ENCODE measurements at places on chromosomes 5 and 9.

DNA sequence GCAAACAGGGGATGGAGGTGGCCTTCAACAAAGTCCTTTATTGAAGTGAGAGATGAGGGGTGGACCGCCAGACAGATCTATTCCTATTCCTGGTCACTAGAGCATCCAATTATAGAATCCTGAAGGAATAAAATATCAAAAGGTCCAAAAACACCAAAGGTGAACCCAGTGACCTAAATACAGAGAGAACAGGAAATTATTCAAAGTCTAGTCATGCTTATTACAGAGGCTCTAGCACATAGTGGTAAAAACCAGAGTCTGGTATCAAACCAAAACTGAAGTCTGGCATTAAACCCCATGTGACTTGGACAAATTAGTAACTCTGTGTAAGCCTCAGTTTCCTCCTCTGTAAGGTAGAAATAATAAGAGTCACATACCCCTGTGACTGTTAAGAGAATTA, 100.5 kb upstream of the SNX2 start:
- no peak overlapping the region for H3K4me3 ChIP-seq
- no peak overlapping the region for H3K27ac ChIP-seq
- no peaks in the 10 kb centered on the region for H3K27me3 ChIP-seq
- no peaks in the 10 kb centered on the region for H3K4me1 ChIP-seq
- no peaks in the 10 kb centered on the region for H3K36me3 ChIP-seq

DNA sequence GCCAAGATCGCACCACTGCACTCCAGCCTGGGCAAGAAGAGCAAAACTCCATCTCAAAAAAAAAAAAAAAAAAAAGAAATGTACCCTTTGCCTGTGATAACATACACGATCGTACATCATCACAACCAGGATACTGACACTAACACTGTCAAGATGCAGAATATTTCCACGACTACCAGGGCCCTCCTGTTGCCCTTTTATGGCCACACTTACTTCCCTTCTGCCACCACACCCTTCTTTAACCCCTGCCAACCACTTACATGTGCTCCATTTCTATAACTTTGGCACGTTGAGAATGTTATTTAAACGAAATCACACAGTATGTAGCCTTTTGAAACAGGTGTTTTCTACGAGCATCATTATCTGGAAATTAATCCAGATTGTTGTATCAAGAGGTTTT, 69.0 kb upstream of the OTULINL start:
- H3K27ac ChIP-seq = no peak overlapping the region
- H3K4me3 ChIP-seq = no peak overlapping the region
- no peaks in the 10 kb centered on the region for H3K4me1 ChIP-seq

DNA sequence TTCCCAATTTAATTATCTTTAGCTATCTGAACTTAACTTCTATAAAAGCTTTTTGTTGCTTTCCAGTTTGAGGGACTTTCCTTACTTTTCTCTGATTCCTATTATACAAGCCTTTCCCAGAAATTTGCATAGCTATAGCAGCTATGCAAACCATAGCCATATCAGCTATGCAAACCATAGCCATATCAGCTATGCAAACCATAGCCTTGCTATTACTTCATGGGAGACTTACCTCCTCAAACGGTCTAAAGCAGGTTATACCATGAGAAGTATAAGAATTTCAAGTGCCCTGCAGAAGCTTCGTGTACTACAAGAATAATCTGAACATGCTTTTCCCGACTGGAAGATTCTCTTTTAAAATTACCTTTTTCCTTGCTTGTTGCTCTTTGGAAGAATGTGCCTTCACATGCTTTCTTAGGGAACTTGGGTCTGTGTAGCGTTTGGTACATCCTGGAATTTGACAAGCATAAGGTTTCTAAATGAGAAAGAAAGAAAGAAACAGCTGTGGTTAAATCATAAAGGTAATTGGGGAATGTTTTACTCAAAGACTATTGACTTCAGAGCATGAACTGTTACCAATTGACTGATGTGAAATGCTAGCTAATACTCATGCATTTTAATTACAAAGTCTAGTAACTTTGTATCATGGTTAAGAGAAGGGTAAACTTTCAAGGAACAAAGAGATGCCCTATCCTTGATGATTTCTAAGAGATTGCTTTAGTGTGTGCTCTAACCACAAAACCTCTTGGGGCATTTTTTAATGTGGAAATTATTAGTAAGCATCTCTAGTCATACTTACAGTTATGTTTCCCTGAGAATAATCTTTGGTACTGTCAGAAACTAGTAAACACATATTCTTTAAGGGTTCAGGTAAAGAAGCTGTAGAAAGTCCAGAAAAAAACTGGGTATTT, 367.6 kb downstream of the GLIS3 start:
- no peaks in the 10 kb centered on the region for H3K27me3 ChIP-seq
- H3K36me3 ChIP-seq = no peaks in the 10 kb centered on the region
- no peak overlapping the region for H3K4me3 ChIP-seq
- DNase-seq = no peak
- no peaks in the 10 kb centered on the region for H3K4me1 ChIP-seq

GRCh38 chr5:137617528-137618205, 118.2 kb downstream of the KLHL3 start:
- H3K27me3 ChIP-seq = no peaks in the 10 kb centered on the region
- H3K36me3 ChIP-seq = peaks cover 9% of the 10 kb centered on the region
- no peak overlapping the region for H3K4me3 ChIP-seq
- DNase-seq = no peak
- no peak overlapping the region for H3K27ac ChIP-seq
- H3K4me1 ChIP-seq = peaks cover 3% of the 10 kb centered on the region

DNA sequence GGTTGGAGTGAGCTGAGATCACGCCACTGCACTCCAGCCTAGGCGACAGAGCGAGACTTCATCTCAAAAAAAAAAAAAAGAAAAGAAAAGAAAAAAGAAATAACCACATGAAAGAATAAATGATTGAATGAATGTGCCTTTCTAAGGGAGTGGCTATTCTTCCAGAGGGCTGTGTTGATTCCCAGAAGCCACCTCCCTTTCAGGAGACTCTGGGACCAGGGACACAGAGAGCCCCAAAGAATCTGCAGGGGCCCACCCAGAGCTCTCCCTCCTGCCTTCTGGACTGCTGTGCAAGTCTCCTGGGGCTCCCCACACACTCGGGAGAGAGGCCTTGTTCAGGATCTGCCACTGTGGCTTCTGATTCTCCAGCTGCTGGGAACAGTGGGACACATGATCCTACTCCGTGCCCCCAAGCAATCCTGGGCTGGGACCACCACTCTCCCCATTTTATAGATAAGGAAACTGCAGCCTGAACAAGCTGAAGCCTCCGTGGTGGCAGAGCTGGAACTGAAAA, 23.6 kb downstream of the CAMK2A start:
- no peaks in the 10 kb centered on the region for H3K36me3 ChIP-seq
- no peak overlapping the region for H3K27ac ChIP-seq
- no peaks in the 10 kb centered on the region for H3K27me3 ChIP-seq
- DNase-seq = no peak

GRCh38 chr5:114402206-114402605, 40.3 kb downstream of the KCNN2 start:
- H3K27ac ChIP-seq = no peak overlapping the region
- DNase-seq = no peak
- no peak overlapping the region for H3K4me3 ChIP-seq
- H3K36me3 ChIP-seq = no peaks in the 10 kb centered on the region
- no peaks in the 10 kb centered on the region for H3K27me3 ChIP-seq
- no peaks in the 10 kb centered on the region for H3K4me1 ChIP-seq

DNA sequence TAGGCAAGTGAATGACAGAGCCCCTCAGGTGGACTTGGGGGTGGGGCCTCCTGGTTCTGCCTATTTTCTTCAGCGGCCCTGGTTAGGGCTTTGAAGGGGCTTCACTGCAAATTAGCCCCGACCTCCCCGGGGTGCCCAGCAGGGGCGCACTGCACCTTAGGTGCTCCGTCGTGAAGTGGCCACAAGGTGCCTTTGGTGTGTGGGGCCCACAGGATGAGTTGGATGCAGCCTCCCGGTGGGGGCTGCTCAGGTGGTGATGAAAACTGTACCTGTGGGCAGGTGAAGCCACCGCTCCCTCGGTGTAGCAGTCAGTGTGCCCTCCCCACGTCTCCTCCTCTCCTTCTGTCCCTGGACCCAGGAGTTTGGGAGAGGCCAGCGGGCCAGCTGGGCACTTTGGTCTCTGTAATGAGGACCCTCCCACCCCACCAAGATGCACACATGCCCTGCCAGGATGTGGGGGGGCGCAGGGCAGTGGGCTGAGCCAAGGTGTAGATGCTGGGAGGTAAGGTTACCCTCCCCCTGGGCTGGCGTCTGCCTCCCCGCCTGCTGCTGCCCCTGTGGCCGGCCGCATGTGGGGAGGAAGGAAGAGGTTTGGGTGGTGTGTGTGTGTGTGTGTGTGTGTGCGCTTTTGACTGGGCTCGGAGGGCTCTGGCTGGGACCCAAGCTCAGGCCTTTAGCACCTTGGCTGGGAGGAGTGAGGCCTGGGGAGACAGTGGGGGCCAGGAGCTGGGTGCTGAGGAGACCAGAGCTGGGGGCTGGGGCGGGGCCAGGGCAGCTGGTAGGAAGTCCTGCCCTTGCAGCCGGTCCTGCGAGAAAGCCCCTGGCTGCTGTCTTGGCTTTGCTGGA, 55.6 kb downstream of the RXRA start:
- H3K27me3 ChIP-seq = no peaks in the 10 kb centered on the region
- no peak for DNase-seq
- no peak overlapping the region for H3K27ac ChIP-seq
- no peaks in the 10 kb centered on the region for H3K4me1 ChIP-seq
- no peak overlapping the region for H3K4me3 ChIP-seq
- H3K36me3 ChIP-seq = no peaks in the 10 kb centered on the region

GRCh38 chr5:88826646-88827585, 56.1 kb downstream of the MEF2C start:
- H3K4me3 ChIP-seq = no peak overlapping the region
- DNase-seq = no peak
- no peaks in the 10 kb centered on the region for H3K36me3 ChIP-seq
- H3K4me1 ChIP-seq = peaks cover 2% of the 10 kb centered on the region
- peak overlapping the region; percentile 26 for H3K27ac ChIP-seq

GRCh38 chr5:76565009-76565408, 58.2 kb downstream of the F2RL2 start:
- DNase-seq = no peak
- no peaks in the 10 kb centered on the region for H3K27me3 ChIP-seq
- no peak overlapping the region for H3K27ac ChIP-seq
- H3K4me1 ChIP-seq = peaks cover 5% of the 10 kb centered on the region
- no peak overlapping the region for H3K4me3 ChIP-seq

DNA sequence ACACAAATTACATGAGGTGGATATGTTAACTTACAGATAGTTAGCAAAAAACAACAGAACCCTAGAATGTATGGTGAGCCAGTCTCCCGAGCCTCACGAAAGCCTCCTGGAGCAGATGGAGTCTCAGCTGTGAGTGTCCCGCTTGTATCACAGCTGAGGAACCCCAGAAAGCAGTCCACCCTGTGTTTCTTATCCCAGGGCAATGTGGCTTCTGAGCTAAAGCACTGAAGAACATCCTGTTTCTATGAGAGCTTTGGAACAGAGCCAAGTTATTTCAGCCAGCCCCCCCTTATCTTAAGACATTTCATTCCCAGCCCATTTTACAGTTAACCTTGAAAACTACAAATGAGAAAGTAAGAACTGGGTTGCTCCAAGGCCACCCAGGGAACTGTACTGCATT, 1220.9 kb upstream of the CDH6 start:
- no peak overlapping the region for H3K4me3 ChIP-seq
- no peaks in the 10 kb centered on the region for H3K36me3 ChIP-seq
- DNase-seq = no peak
- no peak overlapping the region for H3K27ac ChIP-seq
- H3K27me3 ChIP-seq = no peaks in the 10 kb centered on the region

DNA sequence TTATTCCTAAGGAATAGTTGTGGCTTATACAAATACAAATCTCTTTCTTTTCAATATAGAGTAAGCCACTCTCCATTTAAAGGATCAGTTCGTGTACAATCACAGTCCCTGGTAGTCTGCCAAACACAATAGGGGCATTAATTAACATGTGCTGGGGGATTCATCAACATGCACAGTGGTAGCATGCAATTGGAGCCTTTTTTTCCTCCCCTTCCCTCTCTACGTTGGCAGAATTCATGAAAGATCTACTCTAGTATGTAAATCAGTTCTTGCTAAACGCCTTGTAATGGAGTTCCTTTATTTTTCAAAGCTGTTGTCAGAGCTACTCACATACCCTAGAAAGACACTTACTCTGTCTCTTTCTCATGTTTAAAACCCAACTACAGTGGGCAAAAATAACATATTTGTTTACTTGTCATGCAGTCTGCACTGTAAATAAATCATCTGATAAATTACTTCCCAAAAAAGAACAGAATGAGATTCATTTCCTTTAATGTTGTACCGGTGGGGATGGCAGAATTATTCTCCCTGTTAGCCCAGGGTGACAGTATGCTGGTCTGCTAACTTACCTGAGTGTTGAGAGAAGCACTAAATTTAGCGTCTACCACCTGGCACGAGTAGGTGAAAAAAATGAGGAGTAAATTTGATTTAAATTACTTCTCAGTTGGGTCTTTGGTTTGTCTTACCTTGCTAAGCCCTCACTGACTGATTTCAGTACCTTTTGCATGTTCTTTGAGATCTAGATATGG, 341.5 kb upstream of the CCNH start:
- no peak overlapping the region for H3K27ac ChIP-seq
- no peak for DNase-seq
- no peaks in the 10 kb centered on the region for H3K4me1 ChIP-seq
- H3K36me3 ChIP-seq = no peaks in the 10 kb centered on the region

DNA sequence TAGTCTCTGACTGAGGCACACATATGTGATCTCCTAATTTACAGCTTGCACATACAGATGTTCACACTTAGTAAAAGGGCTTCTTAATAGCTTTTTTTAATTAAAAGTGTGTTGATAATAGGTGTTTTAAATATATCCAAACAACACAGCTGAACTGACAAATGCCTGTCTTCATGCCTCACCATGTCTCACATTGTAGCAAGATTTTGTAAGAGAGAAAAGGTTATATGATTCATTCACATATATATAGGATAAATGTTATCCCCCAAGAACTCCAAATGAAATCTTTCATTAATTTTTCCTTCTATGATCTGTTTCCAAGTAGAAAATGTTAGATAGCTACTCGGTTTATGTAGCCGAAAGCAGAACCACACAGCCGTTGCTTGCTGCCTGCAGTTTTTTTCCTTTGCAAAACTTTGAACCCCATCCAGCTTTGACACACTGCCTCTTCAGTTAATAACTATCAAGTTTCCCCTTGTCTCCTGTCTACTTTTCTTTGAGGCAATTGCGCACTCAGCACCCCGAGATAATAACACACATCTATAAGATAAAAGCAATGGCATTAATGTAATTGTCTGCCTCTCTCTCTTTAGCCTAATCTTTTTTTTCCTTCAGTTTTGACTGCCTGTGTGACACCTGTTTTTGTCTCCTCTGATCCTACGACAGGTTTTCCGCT, 299.2 kb downstream of the BNC2 start:
- H3K36me3 ChIP-seq = no peaks in the 10 kb centered on the region
- DNase-seq = peak; percentile 56
- H3K27me3 ChIP-seq = no peaks in the 10 kb centered on the region

DNA sequence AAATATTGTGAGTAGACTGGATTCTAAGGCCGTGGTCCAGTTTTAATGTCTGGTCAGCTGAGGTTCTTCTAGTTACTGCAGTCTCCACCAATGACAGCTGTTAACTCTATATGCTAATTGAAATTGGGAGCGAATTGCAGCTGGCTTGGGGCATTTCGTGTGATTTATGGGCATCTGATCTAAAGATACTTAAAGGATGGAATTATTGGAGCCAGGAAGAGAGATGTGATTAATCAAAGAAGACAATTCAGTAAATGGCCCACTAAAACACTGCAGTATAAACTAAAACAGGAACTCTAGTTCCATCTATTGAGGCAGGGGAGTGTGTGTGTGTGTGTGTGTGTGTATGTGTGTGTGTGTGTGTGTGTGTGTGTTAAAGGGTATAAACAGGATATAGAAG, 157.5 kb upstream of the IQGAP2 start:
- H3K36me3 ChIP-seq = no peaks in the 10 kb centered on the region
- no peaks in the 10 kb centered on the region for H3K4me1 ChIP-seq
- H3K27me3 ChIP-seq = no peaks in the 10 kb centered on the region
- no peak for DNase-seq
- no peak overlapping the region for H3K27ac ChIP-seq
